ENCODE measurements at places on chromosomes 1 and 21.

GRCh38 chr1:200638073-200638472, 17.5 kb upstream of the KIF14 start:
- DNase-seq = no peak

DNA sequence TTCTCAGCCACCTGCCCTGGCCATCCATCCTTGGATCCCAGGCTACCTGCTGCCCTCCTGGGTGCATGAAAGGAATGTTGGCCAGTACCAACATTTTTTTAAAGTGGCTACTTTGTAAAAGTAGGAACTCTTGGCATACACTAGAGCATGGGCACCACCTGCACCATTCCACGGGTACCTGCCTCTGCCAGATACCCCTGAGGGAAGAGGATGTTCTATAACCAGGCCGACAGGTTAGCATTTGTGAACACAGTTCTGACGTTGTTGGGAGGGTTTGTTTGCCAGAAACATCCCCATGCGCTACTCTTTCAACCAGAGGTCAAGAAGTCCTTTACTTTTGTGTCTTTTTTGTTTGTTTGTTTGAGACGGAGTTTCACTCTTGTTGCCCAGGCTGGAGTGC, 43.0 kb downstream of the EVA1C start:
- DNase-seq = no peak

DNA sequence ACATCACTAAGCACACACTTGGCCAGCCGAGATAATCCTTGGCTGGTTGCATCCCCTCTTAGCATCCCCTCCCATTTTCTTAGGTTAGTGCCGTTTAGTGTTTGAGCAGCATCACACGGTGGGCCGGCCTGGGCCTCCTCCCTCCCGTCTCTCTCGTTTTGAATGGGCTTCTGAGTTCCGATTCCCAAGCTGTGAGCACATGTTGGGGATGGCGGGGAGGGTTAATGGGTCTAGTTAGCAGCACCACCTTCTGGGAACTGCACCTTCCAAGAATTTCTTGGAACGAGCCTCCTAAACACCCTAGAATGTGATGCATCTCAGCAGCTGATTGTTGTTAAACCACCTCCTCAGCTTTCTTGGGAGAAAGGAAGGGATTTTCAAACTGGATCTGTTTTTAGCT, 73.3 kb downstream of the CNIH3 start:
- no peak for DNase-seq

GRCh38 chr1:91076834-91077233, 55.0 kb upstream of the ZNF644 start:
- DNase-seq = no peak

- DNase-seq = no peak
Observed at GRCh38 chr1:23803674-23804073, 3.1 kb upstream of the GALE start.

DNA sequence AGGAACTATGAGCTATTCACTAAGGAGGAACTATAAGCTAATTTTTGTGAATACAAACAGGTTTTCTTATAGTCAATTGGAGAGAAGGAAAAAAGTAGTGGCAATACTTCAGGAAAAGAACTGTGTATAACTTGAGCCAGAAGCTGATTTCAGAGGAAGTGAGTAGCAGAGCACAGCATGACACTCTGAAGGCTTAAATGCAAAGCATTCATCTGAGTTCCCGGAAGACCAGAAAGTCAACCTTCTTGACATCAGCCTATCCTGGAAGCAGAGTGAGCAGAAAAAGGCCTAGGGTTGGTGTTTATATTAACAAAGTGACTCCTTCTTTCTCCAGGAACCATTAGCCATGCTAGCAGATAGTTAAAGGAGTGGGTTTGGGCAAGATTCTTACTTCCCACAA, 545.2 kb downstream of the MRPL39 start:
- peak; percentile 38 for DNase-seq

DNA sequence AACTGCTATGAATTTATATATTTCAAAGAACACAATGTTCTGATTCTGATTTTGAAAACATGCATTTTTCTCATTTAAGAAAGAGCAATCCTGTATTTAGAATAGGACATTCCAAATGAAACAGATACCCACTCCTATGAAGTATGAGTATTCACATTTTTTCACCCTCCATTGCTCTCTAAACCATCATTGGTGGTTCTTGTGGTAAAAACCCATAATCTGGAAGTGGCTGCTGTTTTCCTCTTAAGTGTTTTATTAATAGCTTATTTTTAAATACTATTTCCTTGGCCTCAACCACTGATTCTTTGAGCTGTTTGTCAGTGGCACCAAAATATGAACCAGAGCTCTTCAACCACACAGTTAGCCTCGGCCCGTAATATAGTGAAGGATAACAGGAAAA, 60.0 kb upstream of the ADAM30 start:
- no peak for DNase-seq

DNA sequence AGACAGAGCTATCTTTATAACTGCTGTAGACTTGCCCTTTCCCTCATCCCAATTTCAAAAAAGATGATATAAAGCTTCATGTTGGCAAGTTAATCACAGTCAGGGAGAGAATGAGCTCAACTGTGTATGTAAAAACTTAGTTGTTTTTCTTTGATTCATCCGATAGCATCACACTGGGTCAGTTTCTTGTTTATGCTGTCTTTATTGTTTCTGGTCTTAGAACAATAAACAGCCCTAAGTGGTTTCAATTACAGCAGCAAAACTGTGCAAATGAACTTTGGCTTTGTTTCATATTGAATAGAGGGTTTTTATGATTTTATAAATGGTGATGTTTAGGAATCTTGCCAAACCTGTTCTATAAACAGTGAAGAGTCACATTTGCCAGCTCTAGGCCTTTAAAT, 423.8 kb upstream of the CXADR start:
- no peak for DNase-seq

DNA sequence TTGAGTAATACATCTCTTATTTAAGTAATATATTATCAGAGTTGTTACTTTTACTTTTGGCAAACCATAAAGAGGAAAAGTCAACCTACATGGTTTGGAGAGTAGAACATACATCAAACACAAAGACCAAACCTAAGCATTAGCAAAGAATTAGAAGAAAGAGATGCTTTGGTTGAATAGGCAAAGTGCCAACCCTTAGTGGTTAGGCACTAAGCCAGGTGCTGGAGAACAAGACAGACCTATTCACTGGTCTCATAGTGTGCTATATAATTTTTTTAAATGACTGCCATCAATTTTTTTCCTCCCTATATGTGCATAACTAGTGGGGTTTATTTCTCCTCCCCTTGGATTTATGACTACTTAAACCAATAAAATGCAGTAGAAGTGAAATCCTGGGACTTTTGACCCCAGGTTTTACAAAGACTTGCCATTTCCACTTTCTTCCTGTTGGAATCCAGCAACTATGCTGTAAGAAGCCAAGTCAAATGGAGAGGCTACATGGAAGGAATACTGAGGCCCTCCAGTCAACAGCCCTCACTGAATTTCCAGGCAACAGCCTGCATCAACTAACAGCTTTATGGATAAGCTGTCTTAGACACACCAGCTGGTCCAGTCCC, 69.8 kb upstream of the HAO2 start:
- no peak for DNase-seq

DNA sequence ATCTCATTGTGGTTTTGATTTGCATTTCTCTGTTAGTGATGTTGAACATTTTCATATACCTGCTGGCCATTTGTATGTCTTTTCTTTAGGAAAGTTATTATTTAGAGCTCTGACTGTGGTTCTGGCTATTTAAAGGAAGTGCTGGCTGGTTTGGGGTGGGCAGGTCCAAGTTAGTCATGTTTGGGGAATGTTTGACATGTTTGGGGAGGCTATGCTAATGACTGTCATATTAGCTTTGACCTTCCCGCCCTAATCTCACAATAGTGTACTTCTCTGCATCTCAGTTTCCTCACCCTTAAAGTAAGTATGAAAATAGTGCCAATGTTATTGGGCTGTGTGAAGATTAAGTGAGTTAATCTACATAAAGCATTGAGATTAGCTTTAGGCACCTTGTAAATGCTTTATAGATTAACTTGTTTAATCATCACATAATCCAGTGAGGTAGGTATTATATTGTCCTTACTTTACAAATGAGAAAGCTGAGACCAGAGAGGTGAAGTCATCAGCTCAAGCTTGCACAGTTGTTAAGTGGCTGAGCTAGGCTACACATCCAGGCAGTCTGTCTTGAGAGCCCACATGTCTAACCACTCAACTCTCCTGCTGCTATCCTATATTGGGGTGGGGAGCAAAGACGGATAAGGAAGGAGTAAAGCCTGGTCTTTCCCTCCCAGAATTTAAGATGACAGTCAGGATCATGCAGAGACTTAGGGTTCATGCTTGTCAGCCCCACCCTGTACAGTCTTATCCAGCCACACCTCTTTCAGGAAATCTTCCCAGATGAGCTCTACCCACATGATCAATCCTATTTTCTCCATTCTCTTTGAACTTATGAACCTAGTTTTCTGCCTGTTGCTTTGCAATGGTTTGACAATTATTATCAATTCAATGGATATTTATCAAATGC, 22.8 kb upstream of the CRNN start:
- DNase-seq = no peak

- no peak for DNase-seq
Observed at GRCh38 chr1:232382671-232383070, 247.3 kb downstream of the SIPA1L2 start.

GRCh38 chr1:85465786-85466134, 801 bp upstream of the DDAH1 start:
- no peak for DNase-seq

GRCh38 chr1:89616844-89617627, 15.9 kb upstream of the LRRC8C start:
- no peak for DNase-seq

DNA sequence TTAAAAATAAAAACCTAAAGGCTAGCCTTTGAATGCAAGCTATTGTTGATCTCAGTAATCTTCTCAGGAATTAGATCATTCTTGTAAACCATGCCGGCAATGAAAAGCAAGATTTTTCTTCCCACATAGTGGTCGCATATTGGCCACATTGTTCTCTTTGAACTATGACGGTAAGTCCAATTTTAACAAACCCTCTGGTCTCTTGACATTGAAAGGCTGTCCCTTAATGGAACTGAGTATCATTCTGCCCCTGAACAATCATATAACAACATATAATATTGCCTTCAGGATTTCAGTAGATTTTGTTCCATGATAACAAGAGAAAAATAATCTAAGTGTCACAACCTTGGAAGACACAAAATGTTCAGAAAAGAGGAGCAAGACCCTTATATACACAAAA, 1.3 kb downstream of the TNNI3K start:
- DNase-seq = no peak

GRCh38 chr21:43810505-43811261, 21.3 kb downstream of the RRP1 start:
- peak; percentile 52 for DNase-seq

DNA sequence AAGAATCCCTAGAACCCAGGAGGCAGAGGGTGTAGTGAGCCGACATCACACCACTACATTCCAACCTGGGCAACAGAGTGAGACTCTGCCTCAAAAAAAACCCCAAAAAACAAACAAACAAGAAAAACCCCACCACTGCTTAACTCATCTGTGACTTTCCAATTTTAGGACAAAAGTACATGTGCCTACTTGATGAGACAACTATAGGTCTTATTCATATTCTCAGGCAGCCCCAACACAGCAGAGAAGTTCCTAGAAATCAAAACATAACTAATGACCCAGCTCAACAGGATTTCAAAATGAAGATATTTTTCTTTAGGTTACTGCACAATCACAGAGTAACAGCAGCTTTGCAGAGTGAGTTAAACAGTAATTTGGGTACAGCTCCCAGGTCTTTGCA, 26.4 kb downstream of the TIAM1 start:
- DNase-seq = no peak

DNA sequence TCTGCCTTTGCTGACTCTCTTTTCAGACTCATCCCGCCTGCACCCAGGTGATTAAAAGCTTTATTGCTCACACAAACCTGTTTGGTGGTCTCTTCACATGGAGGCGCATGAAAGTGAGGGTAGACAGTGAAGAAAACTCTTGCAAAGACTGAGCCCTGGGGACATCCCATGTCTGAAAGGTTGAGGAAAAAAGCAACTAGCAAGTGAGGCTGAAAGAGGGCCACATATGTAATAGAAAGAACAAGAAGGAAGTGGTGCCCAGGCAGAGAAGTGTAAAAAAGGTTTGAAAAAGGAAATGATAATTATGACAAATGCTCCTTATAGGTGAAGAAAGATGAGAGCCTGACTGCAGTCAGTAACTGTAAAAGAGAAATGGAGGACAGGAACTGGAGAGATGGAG, 115.9 kb upstream of the NEK7 start:
- no peak for DNase-seq

- no peak for DNase-seq
Observed at GRCh38 chr1:206411321-206411720, 59.0 kb upstream of the IKBKE start.

DNA sequence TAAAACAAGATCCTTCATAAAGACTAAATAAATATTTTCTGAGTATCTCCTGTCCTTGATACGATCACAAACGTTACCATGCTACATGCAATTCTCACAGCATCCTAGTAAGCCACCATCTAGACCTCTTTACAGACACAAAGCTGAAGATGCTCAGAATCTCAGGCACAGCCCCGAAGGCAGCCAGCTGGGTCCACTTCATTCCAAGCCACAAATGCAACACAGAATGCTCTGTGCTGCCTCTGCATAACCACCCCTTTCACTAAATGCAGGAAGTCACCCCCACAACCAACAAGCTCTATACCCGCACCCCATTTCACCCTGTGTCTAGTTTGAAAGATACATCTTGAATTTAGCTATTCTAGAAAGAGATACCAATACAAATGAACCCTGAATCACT, 12.9 kb downstream of the RCAN1 start:
- DNase-seq = no peak

DNA sequence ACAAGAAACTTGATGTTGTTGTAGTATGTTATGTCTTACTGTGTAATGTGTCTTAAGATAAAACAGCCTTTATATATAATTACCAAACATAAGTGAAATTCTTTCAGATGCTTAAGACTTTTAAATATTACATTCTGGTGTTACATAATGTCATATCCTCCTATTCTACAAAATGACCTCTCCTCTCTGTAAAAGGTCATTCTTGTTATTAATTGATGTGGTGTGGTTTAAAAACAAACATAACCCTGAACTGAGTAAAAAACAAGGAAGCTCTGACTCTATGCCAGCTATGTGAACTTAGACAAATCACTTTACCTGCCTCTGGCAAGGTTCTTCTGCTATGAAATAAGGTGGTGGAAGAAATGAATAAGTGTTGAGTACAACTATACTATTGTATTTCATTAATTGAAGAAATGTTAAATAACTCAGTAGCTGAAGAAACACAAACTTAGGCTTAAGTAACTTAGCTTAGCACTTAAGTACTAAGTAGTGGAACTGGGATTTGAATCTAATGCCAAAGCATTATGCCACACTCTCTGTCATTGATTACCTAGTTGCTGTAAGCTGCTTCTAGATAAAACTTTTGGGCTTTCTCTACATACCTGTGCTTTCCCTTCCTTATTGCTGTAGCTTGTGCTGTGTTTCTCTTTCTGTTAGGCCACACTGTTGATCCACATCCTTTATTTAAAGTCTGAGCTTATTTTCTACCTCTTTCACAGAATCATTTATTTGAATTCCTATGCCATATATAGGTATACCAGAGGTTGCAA, 859 bp upstream of the ANGPTL1 start:
- no peak for DNase-seq

GRCh38 chr1:209076688-209077087, 506.8 kb upstream of the CAMK1G start:
- peak; percentile 1 for DNase-seq

- DNase-seq = no peak
Observed at GRCh38 chr1:55329091-55329490, 113.9 kb upstream of the USP24 start.

GRCh38 chr1:70487459-70487815, 76.4 kb downstream of the CTH start:
- no peak for DNase-seq

All from AML-193 (cell line).